ENCODE measurements at places on chromosomes 2 and 18.

- no peak for DNase-seq
These were observed 28.9 kb downstream of the SERTAD2 start for GRCh38 chr2:64624862-64625261.

DNA sequence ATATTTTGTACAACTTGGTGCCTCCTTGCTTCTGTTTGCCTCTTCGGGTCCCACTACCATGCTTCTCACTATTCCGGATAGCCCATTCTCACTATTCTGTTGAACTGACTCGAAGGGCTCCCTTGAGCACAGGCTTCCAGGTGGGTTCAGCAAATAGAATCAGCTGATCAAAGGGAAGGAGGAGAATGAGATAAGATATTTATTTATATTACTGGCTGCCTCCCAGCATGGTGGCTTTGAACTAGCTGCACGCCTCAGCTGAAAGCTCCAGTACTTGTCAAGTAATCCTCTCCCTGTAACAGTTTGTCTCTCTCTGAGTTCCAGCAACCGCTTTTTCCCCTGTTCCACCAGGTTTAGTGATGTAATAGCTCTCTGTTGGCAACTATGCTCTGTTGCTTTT lies 187.8 kb upstream of the HNRNPA3 start:
- DNase-seq: no peak

GRCh38 chr18:13039806-13040205 lies 48.6 kb downstream of the CEP192 start:
- no peak for DNase-seq

DNA sequence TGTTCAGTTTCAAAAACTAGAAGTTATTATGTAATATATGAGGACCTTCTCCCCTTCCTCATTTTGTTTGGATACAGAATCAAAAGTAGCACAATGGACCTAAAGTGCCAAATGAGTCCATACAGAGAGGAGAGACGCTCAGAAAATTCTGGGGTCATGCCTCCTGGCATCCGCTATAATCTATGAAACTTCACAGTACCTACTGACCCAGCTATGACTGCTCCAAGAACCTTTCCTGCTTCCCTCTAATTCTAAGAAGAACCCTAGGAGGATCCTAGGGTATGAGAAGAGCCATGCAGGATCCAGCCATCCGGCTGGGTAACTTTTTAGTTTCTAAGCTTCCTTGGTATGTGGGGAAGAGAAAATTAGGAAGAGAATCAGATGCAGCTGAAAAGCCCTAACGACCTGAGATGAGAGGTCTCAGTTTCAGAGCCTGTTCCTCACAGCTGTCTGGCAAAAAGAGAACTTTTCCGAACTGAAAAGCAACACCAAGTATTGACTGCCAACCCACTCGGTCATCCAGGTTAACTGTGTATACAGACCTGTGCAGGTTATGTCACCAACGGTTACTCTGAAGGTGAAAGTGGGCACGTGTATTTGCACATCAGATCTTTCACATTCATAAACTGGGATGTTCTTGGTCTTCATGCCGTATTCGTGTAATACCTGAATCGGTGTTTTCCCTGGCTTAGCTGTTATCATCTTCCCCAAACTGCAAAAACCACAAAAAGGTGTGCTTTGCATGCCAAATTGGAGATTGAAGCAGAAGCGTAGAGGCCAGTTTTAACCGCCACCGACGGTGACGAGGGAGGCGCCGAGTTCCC lies 1.1 kb downstream of the PRKRA start:
- DNase-seq: no peak

DNA sequence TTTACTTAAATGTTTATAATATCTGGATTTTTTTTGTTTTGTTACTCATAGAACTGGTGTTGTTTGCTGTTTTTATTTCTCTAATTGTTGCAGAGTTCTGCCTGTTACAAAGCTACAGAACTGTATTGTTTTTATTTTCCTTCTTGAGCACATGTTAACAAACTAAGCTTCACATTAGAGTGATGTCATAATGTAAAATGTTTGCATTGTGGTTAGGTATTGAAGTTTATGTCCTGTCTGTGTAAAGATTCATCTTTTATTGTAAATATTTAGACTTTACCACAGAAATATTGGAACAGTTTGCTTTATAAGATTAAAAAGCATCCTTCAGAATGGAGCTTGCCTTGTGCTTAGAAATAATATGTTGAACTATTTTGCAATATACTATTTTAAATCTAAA lies 67.7 kb downstream of the CLIP4 start:
- no peak for DNase-seq

- no peak for DNase-seq
These were observed 65.1 kb downstream of the CUL3 start for GRCh38 chr2:224520064-224520463.
